ENCODE measurements at places on chromosomes 2 and 18.

- DNase-seq = no peak
Measured at GRCh38 chr2:48120112-48120511, 213.8 kb upstream of the FBXO11 start.

DNA sequence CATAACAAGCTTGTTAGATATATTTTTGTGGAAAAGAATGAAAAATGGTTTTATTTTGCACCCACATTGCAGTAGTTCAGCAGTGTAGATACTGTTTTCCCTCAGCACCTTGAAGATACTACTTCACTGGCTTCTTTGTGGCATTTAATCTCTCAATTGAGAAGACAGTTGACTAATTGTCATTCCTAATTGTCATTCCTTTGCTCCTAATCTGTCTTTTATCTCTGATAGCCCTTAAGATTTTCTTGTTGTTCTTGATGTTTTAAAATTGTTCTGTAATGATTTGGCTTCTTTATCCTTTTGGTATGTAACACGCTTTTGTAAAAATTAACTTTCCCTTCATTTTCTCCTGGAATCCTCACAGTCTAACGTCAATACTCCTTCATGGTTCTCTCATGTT is 38.0 kb upstream of the CCNYL1 start:
- no peak for DNase-seq

GRCh38 chr2:61775956-61776570 is 77.8 kb downstream of the FAM161A start:
- no peak for DNase-seq

DNA sequence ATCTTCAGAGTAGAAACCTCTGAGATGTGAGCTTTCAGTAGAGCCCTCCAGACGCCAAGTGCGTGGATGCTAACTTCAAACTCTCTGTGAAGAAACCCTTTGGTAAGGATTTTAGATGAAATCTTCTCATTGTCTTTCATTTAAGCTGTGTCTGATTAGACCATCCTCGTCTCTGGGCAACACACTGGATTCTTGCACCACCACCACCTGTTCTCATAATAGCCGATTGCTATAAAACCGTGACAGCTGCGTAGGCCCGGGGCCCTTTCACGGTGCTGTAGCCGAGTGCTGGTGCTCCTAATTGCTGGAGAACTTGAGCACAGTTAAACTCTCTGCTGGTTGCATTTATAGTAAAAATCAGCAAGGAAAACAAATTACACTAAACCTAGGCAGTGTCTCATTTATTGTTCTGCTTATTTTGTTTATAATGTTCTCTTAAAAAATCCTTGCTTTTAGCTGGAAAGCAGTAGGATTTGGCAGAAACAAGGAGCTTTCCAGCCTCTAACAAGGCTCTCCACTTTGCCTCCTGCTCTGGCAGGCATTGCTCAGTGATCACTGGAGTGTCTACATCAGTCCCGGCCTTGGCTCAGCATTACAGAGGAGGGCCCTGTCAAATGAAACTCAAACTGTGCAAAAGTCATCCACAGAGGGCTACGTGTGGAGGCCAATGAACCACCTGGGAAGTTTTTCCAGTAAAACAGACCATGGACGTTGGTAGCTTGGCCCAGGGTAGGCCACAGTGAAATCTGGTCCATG is 40.9 kb upstream of the MBP start:
- no peak for DNase-seq

GRCh38 chr2:26536371-26537068 is 58.6 kb upstream of the OTOF start:
- no peak for DNase-seq
